ENCODE measurements at places on chromosomes 11 and 22.

DNA sequence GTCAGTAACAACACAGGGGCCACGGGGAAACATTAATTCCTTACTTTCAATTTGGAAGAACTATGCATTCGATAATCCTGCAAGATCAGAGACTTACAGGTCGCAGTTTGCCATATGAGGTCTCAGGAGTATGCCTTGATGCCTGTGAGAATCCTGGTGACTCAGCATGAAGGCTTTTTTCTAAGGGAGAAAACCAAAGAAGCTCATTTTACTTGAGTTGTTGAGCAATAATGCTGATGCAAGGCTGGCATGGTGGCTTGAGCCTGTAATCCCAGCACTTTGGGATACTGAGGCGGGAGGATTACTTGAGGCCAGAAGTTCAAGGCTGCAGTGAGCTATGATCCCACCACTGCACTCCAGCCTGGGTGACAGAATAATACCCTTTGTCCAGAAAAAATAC, 26.6 kb downstream of the ATG16L2 start:
- DNase-seq: no peak

DNA sequence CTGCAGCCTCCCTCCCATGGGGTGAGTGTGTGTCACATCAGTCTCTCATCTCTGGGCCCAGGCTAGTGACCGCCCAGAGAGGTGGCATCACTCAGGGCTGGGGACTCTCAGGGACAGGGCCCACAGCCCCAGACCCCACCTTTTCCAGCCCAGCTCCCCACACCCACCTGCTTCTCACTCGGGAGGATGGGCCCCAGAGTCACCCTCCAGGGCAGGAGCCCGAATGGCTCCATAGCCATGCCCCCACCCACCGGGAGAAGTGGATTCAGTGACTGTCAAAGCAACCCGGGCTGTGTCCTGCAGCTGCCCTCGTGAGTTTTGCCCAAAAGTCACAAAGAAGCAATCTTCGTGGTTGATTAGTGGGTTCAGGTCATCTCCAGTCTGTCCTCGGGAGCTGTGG, 26.0 kb downstream of the PARVG start:
- DNase-seq: no peak

GRCh38 chr11:7016011-7016410, 4.1 kb downstream of the ZNF214 start:
- DNase-seq: no peak

GRCh38 chr11:92667486-92668152, 301.8 kb upstream of the MTNR1B start:
- DNase-seq: no peak

DNA sequence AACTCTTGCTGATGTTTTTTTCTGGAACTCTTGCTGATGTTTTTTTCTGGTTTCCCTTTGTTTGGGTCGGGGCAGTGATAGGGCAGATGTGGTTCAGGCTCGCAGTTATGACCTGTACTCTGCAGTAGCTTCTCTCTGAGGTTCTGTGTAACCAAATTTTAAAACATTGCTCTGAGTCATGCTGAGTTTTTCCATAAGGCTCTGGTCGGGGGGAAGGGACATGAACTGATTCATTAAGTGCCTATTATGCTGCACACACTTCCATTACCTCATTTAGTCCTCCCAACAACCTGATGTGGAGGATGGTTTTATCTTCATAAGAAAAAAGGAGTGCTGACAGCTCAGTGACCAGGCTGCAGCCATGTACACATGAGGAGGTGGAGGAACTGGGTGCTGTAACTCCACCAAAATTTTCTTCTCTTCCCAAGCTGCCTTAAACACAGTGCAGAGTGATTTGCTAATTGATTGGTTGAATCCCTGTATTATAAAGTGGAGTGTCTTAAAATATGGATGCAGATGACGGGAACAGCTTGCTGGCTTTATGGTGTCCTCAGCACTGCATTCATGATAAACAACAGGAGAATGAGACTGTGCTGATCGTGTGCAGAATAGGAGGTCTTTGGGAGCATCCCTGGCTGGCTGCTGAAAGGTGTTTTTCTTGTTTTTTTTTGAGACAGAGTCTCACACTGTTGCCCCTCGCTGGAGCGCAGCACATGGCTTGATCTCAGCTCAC, 19.1 kb downstream of the TNRC6B start:
- DNase-seq: no peak

DNA sequence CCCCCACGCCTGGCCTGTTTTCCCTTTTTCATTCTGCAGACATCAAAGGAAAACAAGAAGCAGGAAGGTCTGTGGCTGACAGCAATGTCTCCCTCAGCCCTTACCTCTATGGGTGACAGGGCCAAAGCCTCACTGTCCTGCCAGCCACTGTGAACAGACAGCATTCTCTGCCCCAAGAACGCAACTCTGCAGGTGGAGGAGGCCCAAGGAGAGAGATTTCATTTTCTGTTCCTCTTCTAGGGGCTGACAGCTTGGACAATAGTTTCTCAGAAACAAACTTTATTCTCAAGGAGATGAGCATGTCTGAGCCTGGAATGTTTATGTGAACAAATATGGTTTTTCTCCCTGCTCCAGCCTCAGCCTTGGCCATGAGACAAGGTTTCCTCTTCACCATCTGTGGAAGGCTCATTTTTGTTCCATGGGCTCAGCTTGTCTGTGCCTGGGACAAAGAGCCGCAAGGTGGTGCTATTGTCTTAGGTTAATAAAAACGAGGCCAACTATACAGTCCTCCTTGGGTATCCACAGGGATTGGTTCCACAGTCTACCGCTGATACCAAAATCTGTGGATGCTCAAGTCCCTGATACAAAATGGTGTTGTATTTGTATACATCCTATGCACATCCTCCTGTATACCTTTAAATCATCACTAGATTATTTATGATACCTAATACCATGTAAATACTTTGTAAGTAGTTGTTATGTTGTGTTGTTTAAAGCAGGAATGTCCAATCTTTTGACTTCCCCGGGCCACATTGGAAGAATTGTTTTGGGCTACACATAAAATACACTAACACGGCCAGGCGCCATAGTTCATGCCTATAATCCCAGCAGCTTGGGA, 5.8 kb downstream of the PIWIL3 start:
- peak; percentile 5 for DNase-seq

DNA sequence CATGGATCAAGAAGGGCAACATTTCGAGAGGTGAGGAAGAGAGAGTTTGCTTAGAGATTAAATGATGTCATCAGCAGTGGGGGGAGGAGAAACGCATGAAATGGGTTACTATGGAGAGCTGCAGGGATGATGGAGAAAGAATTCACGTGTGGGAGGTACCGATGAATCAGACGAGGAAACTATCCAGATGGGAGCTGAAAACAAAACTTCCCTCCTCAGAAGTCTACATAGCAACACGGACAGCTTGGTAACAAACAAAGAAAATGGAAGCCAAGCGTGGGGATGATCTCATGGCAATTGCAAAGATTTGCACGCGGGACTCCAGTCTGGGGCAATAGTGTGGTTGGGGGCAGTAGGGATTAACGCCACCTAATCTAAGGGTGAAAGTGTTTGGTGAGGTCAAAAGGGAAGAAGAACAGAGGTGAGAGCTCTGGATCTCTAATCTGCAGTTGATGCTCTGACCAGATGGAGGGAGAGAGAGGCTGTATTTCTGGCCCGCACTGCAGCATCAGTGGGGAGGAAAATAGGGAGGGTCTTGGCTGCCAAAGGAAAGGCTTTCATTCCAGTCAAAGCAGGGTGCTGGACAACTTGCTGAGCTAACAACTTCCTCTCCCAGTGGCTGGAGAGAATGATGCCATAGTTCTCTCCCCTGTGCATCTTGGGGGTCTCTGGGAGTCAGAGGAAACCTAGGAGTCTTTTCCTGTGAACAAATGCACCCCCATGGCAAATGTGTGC, 43.4 kb upstream of the CSNK2A3 start:
- no peak for DNase-seq

GRCh38 chr11:21464601-21465193, 728.2 kb upstream of the ANO5 start:
- DNase-seq: no peak

Data from stimulated activated CD4-positive, alpha-beta T cell treated with anti-CD3 and anti-CD28 coated beads, Interleukin-1b, Interleukin-23, amount 100 ng/mL, for 1 hour (primary cell).